RPMI7951 (cell line): ENCODE measurements at places on chromosomes 13 and 19. TPM values are rescaled to one million over a fixed set of nuclear protein-coding genes. Genes with fewer than 3 reads are reported as not detected.

DNA sequence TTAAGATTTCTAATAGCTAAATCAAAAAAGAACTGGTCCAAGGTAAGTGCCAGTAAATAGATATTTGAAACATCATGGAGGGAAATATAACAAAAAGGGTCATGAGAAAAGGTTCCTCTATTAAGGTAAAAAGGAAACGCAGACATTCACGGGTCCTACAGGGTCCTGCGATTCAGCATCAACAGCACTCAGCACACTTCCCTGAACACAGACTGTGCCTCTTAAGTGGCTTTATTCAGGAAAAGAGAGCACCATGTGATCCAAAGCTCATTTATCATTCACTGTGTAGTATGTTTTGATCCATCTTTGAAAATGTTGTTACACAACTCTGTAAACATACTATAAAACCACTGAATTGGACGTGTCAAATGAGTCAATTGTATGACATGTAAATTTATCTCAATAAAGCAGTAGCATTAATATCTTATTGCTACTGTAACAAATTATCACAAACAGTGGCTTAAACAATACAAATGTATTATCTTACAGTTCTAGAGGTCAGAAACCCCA is 33.7 kb downstream of the CRYL1 start:
- no peak for DNase-seq

DNA sequence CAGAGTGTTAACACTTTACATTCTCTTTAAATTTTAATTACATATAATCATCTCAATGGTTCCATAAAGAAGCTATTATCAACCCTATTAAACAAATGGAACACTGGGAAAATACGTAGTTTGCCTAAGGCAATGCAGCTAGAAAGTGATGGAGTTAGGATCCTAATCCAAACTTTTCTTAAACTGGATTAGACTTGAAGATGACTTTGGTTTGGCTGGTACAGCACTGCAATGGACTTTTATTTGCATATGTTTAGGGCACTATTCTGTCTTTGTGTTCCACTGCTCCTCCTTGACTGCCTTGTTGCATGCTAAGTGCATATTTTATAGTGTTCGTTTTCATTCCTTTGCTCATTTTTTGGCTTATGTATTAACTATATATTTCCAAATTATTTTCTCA is 133.5 kb upstream of the UFM1 start:
- DNase-seq = no peak

DNA sequence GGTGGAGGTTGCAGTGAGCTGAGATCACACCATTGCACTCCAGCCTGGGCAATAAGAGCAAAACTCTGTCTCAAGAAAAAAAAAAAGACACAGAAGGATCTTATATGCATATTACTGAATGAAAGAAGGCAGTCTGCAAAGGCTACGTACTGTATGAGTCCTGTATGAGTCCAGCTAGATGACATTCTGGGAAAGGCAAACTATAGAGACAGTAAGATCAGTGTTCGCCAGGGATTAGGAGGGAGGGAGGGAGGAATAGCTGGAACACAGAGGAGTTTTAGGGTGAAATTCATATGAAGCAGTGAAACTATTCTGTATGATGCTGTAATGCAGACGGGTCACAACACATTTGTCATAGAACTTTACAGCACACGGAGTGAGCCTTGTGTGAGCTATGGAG is 165.9 kb upstream of the RNF113B start:
- DNase-seq = no peak

GRCh38 chr19:13066226-13066625 is 36.4 kb downstream of the LYL1 start:
- no peak for DNase-seq

GRCh38 chr13:81846771-81847170 is 1505.8 kb upstream of the SPRY2 start:
- DNase-seq = no peak

Gene AP2S1
- total RNA-seq = 447 and 606 TPM in 2 replicates

Gene C13orf46
- 0.10 TPM in 1 of 2 replicates, not detected in the other for total RNA-seq

Gene TMEM221
- total RNA-seq = not detected in 2 replicates
